Daoy (cell line): ENCODE measurements at places on chromosomes 7 and 10.

GRCh38 chr10:10044922-10045764 is 972.5 kb upstream of the CELF2 start:
- DNase-seq, result no peak

DNA sequence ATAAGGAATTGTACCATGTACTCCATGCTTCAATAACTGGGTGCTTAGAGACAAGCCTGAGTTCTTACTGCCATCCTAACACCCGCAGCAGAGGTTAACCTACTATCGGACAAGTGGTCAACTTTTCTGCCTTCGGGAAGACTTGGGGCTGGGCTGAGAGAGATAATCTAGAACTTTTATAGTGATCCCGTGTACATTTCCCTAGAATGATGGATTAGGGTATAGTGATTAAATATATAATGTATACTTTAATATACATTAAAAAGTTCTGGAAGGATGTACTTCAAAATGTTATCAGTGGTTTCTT is 12.2 kb upstream of the HNRNPF start:
- DNase-seq, result no peak

DNA sequence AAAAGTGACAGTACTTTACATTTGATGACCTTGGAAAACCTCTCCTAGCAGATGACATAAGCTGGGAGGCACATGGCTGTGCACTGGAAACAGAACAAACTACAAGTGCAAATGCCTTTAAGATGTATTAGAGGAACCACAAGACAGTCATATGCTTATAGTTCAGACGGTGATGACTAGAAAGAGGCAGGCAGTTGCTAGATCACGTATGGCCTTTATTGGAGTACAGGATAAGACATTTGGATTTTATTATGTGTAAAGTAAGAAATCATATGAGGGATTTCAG is 290.0 kb downstream of the SORCS1 start:
- no peak for DNase-seq

- no peak for DNase-seq
These were observed 36.9 kb upstream of the GNAI1 start for GRCh38 chr7:80097756-80098155.

DNA sequence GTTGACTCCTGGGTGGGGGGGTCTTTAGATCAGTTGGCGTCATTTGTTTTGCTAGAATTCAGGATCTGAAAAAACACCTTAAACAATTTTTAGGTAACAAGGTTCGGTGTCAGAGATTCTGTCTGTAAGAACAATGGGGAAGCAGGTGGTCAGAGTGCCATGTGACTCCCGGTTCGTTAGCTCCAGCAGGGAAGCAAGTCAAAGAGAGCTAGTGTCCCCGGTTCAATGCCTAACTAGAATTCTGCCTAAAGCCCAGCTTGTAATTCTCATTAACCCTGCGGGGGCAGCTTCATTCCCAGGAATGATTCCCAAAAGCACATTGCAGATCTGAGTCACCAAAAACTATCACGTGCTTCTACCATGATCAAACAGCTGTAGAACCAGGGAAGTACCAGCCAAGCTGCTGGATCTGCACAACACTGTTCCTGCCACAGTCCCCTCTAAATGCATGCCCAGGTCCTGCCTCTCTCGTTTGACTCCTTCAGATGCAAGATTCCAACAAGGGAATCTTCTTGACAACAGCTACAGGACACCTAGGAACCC is 664.3 kb upstream of the CELF2 start:
- no peak for DNase-seq

- DNase-seq, result no peak
These were observed 170.2 kb downstream of the PPP1R17 start for GRCh38 chr7:31857172-31857571.

- no peak for DNase-seq
These were observed 4.4 kb downstream of the ETV1 start for GRCh38 chr7:13984831-13985685.

DNA sequence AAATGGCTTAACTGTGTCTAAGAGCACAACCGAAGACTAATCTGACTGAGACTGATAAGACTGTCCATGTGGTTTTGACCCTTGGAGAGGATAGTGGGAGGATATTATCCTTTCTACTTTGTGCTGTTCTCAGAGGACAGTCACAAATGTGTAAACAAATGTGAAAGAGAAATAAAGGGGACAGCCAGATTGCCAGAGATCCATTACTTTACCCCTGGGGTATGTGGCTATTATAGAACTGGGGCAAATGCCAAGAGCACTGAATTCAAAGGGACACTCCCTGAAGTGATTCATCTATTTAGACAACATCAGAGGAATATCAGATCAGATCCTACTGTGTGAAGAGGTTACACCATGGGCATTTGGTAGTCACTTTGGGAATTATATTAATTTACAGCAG is 154.7 kb downstream of the RNLS start:
- peak; percentile 48 for DNase-seq

DNA sequence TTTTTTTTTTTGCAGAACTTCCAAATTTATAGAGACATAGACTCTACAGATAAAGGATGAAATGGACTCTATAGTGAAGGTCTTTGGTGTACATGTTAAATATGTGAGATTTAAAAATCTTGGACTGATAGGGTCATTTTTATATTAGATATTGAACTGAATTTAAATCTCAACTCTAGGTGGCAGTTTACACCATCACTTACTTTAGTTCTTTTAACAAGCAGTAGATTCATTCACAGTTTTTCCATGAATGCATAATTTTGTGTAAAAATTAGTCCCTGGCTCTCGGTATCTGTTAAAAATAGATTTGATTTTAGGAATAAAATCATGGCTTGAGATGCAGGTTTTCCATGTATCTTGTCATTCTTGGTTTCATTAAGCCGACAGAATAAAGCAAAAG is 31.1 kb upstream of the SNX13 start:
- DNase-seq, result no peak

- DNase-seq, result no peak
These were observed 16.9 kb downstream of the CYP26A1 start for GRCh38 chr10:93090619-93091018.

- DNase-seq, result no peak
These were observed 326.0 kb downstream of the RPS24 start for GRCh38 chr10:78359640-78360091.

DNA sequence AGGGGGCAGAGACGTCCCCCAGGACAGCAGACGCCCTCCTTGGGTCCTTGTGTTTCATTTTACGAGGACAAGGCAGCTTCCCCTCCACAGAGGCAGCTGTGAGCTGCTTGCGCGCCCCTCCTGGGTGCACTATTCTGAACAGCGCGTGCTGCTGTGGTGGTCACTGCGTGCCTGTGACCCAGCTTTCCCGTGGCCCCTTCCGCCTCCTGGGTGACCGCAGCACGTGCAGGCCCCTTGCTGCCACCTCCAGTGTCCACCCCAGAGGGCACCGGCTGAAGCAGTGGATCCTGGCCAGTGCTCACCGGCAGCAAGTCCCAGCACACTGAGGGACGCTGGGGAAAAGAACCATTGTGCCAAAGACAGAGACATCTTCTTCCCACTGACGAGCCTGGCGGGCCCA is 81.4 kb downstream of the TCERG1L start:
- DNase-seq, result no peak

GRCh38 chr10:88858491-88858890 is 6.8 kb upstream of the ANKRD22 start:
- no peak for DNase-seq

GRCh38 chr10:7744307-7744706 is 41.2 kb downstream of the ITIH2 start:
- no peak for DNase-seq

DNA sequence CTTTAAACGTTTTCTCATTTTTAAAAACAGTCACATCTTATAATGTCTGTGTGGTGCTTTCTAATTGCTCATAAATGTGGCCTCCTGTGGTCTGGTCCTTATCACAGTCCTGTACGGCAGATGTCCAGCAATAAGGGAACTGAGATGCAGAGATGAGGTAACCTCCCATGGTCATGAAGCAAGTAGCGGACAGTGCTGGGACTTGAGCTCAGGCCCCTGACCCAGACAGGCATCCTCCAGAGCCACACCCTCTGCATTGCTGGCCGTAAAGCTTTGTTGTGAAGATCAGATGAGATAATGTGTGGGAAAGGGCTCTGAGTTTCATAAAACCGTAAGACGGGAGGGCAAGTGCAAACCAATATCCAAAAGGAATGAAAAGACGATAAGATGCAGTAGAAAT is 48.2 kb downstream of the DYNC2I1 start:
- DNase-seq, result no peak

DNA sequence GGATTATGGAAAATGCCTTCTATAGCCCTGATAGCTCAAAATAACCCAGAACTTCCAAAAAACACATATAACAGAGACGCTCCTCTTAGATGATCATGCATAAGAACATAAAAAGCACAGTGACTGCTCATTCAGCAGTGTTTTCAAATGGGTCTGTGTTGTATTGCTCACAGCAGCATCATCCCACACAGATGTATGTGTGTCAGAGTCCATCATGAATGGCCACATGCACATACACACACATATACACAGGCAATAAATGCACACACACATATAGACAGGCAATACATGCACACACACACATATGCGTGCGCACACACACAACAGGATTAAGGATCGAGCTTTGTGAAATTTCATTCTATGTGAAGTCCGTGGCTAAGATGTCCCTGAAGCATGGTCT is 26.1 kb downstream of the TMEM273 start:
- DNase-seq, result no peak

- DNase-seq, result no peak
These were observed 166.4 kb downstream of the CHN2 start for GRCh38 chr7:29360633-29361625.

DNA sequence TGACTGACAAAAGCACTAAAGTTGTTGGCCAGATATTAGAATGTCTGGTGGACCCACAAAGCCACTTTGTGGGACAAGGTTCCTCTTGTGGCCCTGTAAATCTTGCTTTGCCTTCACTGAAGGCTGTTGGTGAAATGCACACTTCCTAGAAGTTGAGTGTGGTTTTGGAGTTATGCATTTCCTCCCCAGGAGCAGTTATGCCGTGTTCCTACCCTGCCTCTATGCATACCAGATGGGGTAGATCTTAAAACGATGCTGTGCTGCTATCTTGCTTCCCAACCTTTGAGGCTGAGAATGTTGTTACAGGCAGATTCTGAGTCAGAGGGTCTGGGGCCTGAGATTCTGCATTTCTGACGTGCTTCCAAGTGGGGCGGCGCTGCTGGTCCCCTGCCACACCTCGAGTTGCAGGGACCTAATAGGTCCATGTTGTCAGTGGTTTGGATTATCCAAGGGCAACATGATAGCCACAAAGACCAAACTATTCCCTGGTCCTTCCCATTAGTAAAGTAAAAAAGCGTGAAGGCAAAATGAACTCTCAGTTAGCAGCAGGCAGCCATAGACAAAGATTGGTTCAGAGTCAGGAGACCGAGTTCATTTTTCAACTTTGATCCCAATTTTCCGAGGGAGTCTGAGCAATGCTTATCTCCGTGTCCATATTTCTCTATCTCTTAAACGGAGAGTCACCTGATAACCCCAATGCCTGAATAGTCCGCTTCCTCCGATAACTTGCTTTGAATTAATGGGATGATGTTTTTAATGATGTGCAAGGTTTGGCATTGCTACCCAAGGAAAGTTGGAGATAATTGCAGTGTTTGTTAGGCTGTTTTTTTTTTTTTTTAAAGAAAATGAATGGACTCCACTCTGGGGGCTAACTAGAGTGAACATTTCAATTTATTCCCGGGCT is 55.8 kb downstream of the CDHR3 start:
- no peak for DNase-seq

DNA sequence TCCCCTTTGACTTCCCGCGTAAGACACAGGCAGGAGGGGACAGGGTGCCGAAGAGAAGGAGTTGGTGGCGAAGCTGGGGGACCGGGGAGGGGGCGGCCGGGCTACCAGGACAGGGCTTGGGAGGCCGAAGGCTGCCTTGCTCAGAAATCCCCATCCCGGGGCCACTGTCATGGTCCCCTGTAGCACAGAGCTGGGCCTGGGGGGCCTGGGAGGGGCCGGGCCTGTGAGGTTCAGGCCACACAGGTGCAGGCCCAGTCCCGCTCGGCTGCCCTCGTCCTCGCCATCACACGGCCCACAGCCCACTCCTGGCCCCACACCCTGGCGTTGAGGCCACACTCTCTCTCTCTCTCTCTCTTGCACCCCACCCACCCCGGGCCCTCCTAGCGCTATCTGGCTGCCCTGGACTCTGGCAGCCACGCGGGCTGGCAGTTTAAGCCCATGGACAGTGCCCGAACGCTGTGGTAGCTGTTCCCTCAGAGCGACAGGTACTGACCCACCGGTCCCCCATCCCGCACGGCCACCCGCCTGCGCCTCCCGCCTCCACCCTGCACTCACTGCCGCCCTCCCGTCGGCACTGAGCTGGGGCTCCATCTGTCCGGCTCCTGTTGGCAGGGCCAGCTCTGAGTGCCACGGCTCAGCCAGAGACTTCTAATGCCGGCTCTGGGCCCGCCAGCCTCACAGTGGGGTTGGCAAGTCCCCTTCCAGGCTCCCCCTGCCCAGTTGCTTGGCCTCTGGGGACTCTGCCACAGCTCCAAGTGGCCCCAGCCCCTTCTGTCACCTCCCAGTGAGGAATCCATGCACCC is 28.0 kb downstream of the TTYH3 start:
- no peak for DNase-seq

GRCh38 chr7:69844264-69844868 is 246.1 kb downstream of the AUTS2 start:
- no peak for DNase-seq
